Germinal center (tissue), 1 donor: ENCODE measurements at places on chromosomes 5 and 9.

DNA sequence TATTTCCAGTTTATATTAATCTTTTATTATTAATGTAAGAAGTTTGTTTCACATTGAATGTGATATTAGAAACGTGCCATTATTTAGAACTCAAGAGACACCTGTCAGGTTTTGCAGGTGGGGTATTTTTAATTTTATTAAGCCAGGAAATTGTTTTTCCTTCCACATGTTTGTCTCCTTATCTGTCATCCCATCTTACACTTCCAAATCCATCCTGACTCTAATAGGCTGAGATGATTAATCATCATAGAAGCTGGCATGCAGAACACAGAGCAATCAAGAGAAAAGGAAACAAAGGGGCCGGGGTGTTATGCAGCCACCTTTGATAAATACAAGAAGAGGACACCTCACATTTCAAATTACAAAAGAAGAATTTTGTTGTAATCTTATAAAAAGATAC lies 506.5 kb downstream of the ISL1 start:
- no peak for DNase-seq

DNA sequence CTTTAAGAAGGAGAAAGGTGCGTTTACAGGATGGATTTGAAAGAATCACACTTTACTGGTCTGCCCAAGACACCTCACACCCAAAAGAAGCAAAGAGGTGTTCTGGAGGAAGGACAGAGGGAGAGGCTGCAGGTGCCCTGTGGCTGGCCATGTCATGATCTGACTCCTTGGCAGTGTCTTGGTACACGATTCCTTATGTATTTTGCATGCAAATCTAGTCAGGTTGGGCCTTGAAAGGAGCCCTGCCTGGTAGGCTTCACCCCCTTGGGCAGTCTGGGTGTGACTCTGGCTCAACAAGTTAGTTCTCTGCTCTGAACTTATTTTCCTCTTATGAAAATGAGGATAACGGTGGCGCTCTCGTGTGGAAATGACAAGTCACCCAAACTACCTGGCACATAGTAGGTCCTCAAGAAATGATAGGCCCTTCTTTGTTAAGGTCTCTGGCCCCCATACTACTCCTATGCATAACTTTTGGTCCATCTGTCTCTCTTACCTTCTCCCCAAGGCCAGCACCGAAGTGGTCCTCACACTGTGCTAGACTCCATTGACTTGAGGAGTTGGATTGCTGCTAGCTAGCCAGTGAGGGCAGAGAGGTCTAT lies 212.5 kb downstream of the SEMA6A start:
- DNase-seq, result no peak

- DNase-seq, result peak; percentile 47
These were observed 4.3 kb downstream of the ANP32B start for GRCh38 chr9:97987487-97987886.

GRCh38 chr5:112084149-112084548 lies 327.2 kb upstream of the NREP start:
- DNase-seq, result no peak
